ENCODE measurements at places on chromosomes 1 and 21.

GRCh38 chr1:10495952-10496351 lies 21.2 kb downstream of the PEX14 start:
- no peak for DNase-seq

DNA sequence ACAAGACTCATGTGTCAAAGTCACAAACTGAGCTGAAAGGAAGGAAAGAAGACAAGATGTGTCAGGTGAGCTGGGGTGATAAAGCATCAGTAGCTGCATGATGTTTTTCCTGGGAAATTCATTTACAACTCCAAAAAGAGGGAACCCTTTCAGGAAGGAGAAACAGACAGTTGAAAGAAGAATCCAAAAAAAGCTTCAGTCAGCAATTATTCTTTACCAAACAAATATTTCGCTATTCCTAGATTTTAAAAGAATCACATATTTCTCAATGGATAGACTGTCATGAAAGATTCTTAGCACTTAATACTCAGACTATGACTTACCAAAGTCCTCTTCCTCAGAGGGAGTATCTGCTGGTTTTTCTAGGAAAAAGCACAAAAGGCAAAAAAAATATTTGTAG lies 214.7 kb downstream of the SLC44A5 start:
- no peak for DNase-seq

- no peak for DNase-seq
Observed at GRCh38 chr1:43440358-43440757, 13.4 kb downstream of the HYI start.

DNA sequence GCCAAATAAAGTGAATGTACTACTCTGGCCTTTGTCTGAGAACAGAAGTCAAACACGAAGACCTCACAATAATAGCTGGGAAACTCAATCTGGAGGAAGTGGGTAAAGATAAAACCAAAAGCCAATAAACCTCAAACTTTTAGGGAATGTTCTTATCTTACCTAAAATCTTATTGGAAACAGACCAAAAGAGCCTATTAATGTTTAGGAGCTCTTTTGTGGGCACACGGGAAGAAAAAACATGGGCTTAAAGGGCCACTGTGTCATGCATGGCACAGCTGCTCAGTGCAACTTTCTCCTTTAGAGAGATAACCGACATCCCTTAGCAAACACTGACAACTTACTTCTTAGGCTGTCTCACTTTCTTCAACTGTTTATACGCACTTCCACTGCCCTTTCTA lies 16.1 kb downstream of the EIF2B3 start:
- no peak for DNase-seq

DNA sequence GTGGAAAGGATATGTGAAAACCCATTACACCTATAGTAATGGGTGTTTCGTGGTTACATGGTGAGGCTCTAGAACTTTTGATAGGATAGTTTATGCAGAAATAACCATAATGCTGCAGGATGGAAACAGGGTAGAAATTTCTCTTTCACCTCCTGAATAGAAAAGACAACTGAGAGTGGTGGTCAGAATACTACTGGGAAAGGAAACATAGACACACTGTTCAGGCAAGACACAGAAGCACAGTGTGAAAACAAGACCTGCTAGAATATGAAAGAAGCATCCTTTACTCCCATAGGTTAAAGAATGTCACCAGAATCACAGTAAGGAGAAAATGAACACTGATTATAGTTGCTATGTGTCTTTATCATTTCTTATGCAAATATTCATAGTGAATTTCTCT lies 496.6 kb downstream of the DPYD start:
- DNase-seq: no peak

GRCh38 chr21:29218749-29219148 lies 80.0 kb upstream of the BACH1 start:
- no peak for DNase-seq

DNA sequence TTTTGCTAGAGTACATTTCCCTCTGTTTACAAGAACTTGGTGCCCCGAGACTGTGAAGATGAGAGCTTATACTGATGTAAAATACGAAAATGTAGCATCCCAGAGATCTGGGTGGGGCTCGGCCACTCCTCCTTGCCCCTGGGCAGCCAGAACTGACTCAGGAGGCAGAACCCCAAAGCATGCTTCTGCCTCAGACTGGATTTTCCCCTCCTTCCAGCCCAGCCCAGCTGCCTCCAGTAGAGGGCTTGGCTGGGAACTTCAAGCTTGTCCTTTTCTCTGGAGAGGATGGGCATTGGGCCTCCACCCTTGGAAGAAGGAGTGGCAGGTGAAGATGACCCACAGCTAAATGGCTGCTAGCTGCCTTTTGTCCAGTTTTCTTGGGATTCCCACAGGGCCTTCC lies 24.3 kb upstream of the BTG2 start:
- DNase-seq: no peak

- no peak for DNase-seq
Observed at GRCh38 chr1:226476648-226477319, 68.9 kb upstream of the PARP1 start.

GRCh38 chr1:180672105-180672504 lies 40.3 kb downstream of the XPR1 start:
- DNase-seq: no peak

- DNase-seq: no peak
Observed at GRCh38 chr1:190226006-190226405, 251.7 kb downstream of the BRINP3 start.

DNA sequence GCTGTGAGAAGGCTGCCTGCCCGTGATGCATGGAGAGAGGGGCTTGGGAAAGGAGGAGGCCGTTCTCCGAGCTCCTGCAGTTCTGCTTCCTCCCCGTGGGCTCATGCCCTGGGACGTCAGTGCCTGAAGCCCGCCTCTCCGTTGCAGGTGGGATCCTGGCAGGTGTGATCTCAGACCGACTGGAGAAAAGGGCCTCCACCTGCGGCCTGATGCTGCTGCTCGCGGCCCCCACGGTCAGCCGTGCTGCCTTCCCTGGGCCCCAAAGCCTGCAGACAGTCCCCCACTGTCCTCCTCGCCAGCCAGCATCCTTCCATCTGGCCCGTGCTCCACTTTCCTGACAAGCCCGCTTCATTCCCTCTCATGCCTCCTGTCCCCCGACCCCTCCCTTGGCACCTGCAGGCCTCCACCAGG lies 50.9 kb downstream of the SLC37A1 start:
- DNase-seq: no peak

DNA sequence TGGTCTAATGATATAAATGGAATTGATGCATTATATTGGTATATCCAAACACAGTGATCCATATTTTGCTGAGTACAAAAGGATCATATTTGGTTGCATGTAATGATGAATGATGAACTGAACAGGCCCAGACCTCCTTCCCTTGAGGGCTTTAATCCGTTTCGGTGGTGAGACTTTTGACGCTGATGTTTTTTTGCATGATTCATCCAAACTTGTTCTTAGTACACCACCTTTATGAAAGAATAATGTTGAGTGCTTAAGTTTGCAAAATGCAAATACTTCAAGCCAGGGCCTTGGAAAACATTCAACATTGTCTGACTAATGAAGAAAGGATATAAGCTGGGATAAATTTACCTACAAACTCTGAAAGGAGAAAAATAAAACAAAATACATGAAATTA lies 19.2 kb downstream of the HOOK1 start:
- no peak for DNase-seq

Data from GM12892 (cell line).